ENCODE measurements at places on chromosomes 6 and 20.

DNA sequence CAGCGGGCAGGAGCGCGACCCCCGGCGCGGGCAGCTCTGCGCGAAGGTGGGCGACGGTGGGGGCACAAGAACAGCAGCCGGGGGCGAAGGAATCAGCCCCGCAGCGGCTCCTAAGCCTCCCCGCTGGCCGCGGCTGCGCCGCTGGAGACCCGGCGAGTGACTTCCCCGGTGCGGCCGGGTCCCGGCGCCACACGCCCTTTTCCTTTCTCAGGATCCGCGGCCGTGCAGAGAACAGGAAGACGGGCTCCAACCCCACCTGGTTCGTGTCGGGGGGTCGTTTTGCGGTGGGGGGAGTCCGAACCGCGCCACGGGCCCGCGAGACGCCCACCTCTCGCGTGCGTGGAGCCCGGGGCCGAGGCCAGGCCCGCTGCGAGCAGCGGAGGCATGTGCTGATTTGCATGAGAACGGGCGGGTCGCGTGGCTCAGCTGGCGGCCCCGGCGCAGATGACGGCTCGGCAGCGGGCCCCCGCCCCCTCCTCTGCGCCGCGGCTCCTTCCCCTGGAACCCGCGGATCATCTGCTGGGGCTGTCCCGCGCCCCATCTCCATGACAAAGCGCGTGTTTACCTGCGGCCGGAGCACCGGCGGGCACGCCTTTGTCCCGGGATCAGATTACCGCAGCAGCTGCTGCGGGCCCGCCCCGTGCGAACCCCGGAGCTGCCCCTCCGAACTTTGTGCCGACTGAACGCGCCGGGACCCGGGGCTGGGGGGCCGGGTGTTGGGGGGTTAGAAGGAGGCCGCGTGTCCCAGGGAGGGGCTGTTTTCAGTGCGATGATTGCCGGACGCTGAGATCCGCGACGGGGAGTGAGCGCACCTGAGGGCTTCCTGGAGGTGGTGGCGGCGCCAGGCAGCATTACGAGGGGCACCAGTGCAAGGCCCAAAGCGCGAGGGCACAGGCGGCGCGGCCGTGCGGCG lies 4.9 kb upstream of the DLL1 start:
- no peak for DNase-seq

DNA sequence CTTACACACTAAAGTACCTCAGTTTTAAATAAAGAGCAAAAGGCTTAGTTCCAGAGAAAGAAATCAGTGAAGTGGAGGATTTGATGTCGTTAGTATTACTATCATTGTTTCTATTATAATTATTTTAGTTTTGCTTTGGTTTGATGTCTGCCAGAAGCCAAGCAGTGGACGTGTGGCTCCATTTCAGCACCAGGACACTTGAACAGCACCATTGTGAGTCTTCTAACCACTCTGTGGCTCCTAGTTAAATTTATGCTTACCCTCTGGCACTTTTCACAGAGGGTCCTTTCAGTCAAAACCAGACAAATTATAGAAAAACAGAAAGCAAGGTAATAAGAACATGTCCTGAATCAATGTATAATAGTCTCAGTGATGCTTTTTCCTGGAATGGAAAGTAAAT lies 3.4 kb downstream of the COL9A1 start:
- no peak for DNase-seq

- DNase-seq = no peak
Observed at GRCh38 chr6:1809291-1809988, 199.7 kb downstream of the FOXC1 start.

DNA sequence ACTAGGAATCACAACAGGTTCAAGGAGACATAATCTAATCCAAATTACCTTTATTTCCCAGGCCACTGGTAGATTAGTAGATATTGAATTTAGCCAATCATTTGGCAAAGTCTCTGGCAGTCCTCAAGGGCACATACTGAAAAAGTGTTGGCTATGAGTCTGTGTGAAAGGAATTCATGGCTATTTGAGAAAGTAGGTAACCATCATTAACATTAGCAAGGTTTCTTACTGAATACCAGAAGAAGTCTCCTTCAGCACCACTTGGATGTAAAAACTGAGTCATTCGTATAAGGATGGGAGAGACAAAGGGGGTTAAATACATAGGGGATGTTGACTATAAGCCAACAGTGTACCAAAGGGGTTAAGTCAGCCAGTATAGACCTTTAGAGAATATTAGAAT lies 36.7 kb downstream of the AGPAT4 start:
- DNase-seq = no peak

- DNase-seq = no peak
Observed at GRCh38 chr20:19292254-19292653, 79.8 kb downstream of the SLC24A3 start.

- DNase-seq = peak; percentile 31
Observed at GRCh38 chr20:10672624-10673127, 1.1 kb downstream of the JAG1 start.

- DNase-seq = no peak
Observed at GRCh38 chr6:127851197-127851596, 49.7 kb downstream of the THEMIS start.

DNA sequence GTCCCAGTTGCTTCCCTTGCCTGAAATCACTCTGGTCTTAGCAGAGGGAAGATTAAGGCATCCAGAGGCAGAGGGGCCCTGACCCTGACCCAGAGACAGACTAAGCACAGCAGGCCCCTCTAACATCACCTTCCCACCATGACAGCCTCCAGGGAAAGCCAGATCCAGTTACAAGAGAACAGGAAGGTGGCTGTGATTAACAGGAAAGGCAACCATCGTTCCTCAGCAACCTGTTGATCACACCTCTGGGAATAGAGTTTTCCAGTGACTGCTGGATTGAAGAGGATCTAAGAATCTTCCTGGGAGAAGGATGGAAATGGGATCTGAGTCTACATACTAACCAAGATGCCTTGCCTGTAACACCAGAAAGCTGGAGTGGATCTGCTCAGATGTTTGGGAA lies 5.2 kb upstream of the TREM1 start:
- DNase-seq = no peak

GRCh38 chr20:48149902-48150301 lies 364.6 kb upstream of the SULF2 start:
- DNase-seq = no peak

GRCh38 chr20:49990271-49990720 lies 7.5 kb downstream of the SNAI1 start:
- DNase-seq = peak; percentile 45

DNA sequence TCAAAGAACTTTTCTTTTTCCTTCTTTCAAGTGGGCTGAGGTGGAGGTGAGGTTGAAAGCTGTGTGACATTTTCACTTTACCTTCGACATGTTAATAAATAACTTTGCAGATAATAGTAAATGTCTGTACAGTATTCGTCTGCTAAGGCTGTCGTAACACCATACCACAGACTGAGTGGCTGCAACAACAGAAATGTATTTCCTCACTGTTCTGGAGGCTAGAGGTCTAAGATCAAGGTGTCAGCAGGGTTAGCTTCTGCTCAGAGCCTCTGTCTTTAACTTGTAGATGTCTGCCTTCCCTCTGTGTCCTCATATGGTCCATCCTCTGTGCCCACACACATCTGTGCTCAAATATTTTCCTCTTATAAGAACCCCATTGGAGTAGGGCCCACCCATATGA lies 14.9 kb downstream of the PHACTR2 start:
- DNase-seq = no peak

DNA sequence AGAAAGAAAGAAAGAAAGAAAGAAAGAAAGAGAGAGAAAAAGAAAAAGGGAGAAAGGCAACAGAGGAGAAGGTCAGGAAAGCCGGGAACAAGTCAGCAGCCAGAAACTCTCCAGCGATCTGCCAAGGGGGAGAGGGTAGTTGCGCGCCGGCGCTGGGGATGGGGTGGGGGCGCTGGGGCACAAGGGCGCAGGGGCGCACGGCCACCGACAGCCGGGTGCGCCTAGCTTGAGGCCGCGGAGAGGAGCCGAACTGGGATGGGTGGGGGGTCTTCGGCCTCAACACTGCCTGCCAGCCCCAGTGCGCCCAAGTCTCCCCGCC lies 533 bp upstream of the RSPO3 start:
- no peak for DNase-seq

GRCh38 chr20:64247970-64248841 lies 7.3 kb upstream of the PCMTD2 start:
- no peak for DNase-seq

- DNase-seq = no peak
Observed at GRCh38 chr6:107728564-107728897, 95.6 kb downstream of the SCML4 start.

- DNase-seq = peak; percentile 36
Observed at GRCh38 chr6:44701637-44702101, 314.2 kb downstream of the CDC5L start.
